ENCODE measurements at places on chromosomes 1 and 21.

- no peak for DNase-seq
These were observed 56.3 kb downstream of the POU2F1 start for GRCh38 chr1:167276969-167277368.

DNA sequence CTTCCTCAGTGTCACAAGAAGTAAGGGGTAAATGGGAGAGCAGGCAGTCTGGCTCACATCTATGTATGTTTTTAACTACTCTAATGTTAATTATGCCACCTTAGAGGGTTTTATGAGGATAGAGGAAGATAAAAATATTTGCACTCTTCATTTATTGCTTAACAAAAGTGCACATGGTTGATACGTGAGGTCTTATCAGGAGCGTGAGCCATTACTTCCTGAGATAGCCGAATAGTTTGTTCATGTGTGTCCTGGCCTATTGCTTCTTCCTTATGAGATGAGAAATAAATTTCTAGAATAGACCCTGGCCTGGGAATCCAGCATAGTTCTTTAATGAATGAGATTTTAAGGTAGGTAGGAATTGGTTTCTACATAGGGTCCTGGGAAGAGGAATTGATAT is 471.1 kb upstream of the B3GALT2 start:
- DNase-seq = no peak

GRCh38 chr1:183270541-183271141 is 84.6 kb downstream of the LAMC2 start:
- no peak for DNase-seq

- no peak for DNase-seq
These were observed 34.6 kb upstream of the LHX8 start for GRCh38 chr1:75099581-75099980.

- DNase-seq = no peak
These were observed 55.0 kb downstream of the KCNJ15 start for GRCh38 chr21:38311765-38312164.

DNA sequence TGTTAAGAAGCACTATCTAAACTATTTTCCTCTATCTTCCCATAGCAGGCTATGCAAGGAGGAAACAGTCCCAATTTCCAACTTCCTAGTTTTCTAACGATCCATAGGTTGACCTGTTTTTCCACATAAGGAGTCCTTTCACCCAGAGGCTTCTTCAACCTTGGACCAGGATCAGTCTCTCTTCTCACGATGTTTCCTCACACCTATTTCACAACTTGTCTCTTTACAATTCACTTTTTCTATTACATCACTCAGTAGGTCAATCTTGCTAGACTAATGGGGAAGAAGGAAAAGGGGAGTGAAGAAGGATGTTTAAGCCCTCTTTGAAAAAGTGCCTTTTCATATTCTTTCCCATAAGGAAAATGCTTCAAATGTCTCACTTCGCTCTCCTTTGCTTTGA is 15.9 kb downstream of the PALMD start:
- DNase-seq = no peak

DNA sequence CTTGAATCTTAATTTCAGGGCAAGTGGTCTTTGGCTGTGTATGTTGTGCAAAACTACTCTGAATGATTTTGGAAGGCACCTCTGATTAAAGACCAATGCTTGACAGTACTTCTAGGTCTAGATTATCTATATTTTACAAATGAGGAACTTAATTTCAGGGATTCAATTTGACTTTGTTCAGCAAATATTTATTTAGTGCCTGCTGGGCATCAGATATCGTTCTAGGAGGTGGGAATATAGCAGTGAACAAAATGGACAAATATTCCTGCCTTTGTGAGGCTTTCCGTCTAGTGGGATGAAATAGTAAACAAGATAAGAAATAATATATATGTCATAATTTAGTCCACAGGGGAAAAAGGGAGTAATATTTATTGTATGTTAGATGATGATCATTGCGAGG is 4.7 kb downstream of the ZNF326 start:
- no peak for DNase-seq

- DNase-seq = no peak
These were observed 126.9 kb upstream of the SLC35F3 start for GRCh38 chr1:233777566-233777965.

DNA sequence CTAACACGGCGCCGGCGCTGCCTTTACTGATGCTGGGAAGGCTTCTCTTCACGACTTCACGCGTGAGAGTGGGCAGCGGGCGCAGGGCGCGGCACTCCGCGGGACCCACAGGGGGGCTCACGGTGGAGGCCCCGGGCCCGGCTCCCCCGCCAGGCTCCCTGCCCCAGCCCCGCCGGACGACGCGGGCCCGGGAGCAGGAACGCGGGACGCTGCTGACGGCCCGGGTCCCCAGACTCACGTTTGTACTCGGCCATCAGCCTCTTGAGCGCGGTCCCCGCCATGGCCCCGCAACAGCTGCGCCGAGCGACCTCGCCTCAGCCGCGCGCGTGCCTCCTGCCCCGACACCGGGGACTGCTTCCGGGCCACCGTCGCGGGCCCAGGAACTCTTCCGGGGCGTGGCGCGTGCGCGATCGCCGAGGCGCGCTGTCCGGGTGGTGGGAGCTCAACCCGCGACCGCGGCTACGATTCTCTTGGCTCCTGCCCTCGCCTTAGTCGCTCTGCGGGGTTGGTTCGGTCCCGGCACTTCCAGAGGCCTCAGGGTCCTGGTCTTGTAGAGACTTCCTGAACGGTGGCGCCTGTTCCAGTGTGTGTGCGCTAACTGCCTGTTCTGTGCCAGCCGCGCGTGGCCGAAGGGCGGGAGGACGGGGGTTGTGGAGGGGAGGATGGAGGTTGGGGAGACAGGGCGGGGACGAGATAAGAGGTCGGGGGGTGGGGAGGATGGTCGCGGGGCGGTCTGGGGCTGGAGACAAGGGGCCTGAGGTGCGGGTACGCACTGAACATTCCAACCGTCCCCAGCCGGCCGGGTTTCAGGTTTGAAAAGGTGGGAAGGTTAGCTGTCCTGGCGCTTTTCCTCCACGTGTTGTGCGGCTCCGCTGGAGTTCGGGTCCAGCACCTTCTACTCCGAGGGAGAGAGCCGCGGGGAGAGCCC is at the start of gene UBE2G2:
TSS of gene UBE2G2 (minus strand) at position 353 of the 928 bp plus-strand sequence. CDS start at position 281, 72 bp downstream.
- peak; percentile 73 for DNase-seq

DNA sequence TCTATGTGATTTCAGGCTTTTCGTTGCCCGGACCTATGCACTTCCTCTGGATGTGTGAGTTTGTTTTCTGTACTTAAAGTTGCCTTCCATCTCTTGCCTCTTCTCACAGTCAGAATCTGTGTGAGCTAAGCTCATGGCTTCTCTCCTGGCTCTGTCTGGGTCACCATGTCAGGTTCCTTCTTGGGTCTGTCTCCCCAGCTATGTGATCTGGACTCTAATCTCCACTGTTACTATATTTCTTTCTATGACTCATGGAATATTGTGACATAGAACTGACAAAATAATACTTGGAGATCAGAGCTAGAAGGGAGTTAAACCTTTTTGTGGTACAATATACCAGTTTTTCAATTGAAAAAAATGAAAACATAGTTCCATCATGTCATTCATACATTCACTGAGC is 172.7 kb upstream of the FGGY start:
- DNase-seq = no peak

DNA sequence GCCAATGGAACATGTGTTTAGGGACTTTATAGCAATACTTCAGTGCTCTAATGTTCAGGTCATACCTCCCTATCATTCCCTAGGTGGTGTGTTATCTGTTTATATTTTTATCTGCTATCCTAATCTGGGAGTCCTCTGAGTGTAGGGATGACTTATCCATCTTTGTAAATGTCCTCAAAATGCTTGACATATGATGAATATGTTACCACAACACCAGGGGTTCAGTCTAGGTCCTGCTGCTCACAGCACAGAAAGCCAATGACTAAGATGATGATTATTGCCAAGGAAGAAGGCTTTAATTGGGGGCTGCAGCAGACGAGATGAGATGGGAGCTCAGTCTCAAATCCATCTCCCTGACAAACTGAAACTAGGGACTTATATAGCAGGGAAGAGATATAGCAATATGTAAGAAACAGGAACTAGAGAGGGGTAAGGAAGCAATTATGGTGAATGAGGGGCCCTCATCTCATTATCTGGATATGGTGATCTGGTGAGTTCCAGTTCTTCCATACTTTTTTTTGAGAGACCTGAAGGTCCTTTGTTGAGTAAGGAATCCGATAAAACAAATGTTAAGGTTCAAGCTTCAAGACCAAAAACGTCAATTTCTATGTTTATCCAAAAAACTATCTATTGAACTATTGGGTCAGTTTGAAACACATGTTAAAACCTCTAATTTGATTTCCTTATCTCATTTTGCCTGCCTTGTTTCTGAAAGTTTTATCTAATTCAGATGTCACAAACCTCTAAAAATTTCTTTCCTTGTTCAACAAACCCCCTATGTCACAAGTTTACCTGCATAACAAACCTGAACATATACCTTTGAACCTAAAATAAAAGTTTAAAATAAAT is 256.7 kb upstream of the CACYBP start:
- no peak for DNase-seq

DNA sequence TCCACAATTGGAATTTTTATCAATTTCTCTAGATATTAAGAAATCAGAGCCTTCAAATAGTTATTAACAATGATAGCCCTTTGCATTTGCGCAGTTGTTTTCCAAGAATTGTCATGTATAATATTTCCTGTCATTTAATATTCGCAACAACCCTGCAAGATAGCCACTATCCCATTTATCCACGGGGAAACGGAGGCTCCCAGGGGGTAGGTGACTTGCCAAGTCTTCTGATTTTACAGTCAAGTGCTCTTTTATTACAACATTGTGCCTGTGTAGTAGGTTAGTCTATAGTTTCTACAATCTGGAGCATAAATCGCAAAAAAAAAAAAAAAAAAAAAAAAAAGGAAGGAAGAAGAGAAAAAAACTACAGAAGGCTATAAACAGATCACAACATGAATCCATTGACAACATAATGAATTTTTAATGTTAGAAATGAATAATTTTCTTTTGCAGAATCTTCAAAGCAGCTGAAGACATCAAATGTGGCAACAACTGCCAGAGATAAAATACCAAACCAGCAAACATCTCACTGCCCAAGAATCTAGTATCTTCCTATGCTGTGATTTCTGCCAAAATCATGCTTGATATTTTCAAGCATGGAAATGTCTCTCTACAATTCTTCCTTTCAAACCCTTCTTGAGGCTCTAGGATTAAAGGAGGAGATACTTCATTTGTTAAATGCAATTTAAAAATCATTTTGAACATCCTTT is 125.5 kb downstream of the PTPN14 start:
- no peak for DNase-seq

- no peak for DNase-seq
These were observed 6.9 kb upstream of the LRP8 start for GRCh38 chr1:53334781-53335180.

GRCh38 chr21:42365770-42366169 is 565 bp downstream of the TFF1 start:
- DNase-seq = no peak

DNA sequence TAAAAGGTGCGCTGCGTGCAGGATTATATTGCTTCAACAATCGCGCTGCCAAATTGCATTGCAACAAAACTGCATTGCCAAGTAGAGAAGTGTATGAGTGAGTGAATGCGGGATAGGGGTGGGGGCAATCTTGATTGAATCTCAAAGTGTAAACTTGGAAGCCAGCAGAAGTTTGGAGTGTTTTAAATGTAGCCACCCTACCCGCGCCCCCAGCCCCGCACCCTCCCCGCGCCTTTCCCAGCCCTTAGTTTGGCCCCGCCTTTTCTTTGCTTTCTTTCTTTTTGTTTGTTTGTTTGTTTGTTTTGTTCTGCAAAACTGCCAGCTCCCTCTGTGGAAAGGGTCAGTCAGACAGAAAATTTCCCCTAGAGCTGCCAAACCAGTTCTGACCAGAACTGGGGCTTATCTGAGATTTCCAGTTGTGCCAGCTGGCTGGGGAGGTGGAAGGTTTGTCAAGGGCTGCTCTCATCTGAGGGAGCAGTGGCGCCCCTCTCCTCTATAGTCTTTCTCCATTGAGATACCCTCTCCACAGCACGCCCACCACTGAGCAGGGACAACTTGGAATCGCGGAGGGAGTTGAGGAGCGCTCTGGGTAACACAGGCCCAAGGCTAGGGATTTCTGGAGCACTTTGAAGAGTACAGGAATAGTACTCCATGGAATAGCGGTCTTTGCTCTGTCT is 666 bp upstream of the BEND5 start:
- DNase-seq = no peak

DNA sequence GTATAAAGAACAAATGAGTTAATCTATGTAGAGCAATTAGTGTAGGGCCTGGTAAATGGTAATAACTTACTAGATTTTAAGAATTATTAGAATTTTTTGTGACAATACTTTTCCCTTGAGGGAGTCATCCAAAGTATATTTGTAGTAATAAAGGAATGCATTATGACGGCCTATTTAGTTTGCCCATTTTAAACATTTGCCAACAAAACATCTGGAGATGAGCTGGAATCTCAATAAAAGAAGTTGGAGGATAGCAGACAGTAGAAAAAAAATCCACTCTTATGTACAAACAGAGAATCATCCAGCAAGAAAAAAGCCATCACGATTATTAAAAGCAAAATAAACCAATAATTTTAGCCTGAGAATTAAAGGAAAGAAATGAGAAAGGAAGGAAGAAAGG is 567.3 kb upstream of the ADAMTS5 start:
- DNase-seq = no peak

GRCh38 chr1:63368131-63368530 is 704 bp downstream of the ALG6 start:
- no peak for DNase-seq

- DNase-seq = no peak
These were observed 53.6 kb upstream of the HP1BP3 start for GRCh38 chr1:20840731-20841130.

DNA sequence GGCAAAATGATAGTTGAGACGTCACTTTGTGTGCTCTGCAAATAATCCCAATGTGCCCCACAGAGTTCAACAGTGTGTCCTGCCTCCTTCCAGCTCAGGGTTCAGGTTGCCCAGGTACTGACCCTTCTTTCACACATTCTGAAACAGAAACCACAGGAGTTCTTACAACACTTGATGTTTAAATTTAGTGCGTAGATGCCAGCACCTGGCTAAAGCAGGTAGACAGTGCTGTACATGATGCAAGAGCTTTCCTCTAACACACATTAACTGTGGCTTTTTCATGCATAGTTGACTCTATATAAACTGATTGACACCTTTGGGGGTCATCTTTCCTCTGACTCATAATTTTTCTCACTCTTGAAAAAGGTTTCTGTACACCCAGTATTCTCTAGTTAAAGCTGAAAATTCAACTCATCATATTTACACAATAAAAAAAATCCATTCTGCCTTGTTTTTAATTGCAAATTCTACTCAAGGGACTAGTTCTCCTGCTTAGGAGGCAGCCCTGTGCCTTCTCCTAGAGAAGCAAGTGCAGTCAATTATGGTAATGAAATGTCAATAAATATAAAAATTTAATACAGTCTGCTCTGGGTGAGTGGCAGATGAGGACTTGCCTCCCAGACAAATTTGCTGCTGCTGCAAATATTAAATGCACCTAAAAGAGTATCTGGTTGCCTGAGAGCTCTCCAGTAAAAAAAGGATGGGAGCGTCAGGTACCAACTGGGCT is 91.4 kb downstream of the NR5A2 start:
- no peak for DNase-seq

DNA sequence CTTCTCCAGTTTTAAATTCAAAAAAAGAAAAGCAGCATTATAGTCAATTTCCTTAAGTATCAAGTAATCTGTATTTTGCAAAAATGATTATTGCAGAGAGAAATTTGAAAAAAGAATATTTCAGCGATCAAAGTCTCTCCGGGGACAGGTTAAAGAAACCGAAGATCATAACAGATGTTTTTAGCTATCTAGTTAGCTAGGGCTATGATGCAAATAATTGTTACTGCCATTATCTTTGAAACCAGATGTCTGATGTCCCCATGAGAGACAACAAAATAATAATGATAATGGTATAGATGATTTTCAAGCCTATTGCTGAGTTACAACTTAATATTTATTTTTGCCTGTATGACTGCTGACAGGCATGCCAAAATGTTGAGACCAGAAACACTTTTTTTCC is 1326.0 kb downstream of the PLA2G4A start:
- DNase-seq = no peak
